ENCODE measurements at places on chromosomes 11 and 22. TPM values are rescaled to one million over a fixed set of nuclear protein-coding genes. Genes with fewer than 3 reads are reported as not detected.

Gene C1QTNF4
- 0.25 TPM for total RNA-seq

Gene CD6
- total RNA-seq: 299 TPM

Gene HTATIP2
- total RNA-seq: 50.0 TPM

Gene SMIM35
- 0.45 TPM for total RNA-seq

Gene MYRF
- total RNA-seq: 4.6 TPM

Gene MRGPRE
- not detected for total RNA-seq

Gene INPP5J
- total RNA-seq: not detected

Gene CHRM4
- 0.38 TPM for total RNA-seq

Gene MS4A6E
- total RNA-seq: not detected

Gene MYOD1
- total RNA-seq: not detected

Gene CACNA1I
- 8.8 TPM for total RNA-seq

Gene PRG3
- not detected for total RNA-seq

Gene CCS
- 32.8 TPM for total RNA-seq

Gene UCP2
- 407 TPM for total RNA-seq

Gene LRRC4C
- not detected for total RNA-seq

Data from activated CD4-positive, alpha-beta memory T cell treated with anti-CD3 and anti-CD28 coated beads, Interleukin-2, amount 10 ng/mL, durations not matched to agents 7 days and 5 days (primary cell).